ENCODE measurements at places on chromosomes 12 and 14. TPM values are rescaled to one million over a fixed set of nuclear protein-coding genes. Genes with fewer than 3 reads are reported as not detected.

- DNase-seq: no peak
Observed at GRCh38 chr12:123928274-123928865, 44.3 kb downstream of the CCDC92 start.

DNA sequence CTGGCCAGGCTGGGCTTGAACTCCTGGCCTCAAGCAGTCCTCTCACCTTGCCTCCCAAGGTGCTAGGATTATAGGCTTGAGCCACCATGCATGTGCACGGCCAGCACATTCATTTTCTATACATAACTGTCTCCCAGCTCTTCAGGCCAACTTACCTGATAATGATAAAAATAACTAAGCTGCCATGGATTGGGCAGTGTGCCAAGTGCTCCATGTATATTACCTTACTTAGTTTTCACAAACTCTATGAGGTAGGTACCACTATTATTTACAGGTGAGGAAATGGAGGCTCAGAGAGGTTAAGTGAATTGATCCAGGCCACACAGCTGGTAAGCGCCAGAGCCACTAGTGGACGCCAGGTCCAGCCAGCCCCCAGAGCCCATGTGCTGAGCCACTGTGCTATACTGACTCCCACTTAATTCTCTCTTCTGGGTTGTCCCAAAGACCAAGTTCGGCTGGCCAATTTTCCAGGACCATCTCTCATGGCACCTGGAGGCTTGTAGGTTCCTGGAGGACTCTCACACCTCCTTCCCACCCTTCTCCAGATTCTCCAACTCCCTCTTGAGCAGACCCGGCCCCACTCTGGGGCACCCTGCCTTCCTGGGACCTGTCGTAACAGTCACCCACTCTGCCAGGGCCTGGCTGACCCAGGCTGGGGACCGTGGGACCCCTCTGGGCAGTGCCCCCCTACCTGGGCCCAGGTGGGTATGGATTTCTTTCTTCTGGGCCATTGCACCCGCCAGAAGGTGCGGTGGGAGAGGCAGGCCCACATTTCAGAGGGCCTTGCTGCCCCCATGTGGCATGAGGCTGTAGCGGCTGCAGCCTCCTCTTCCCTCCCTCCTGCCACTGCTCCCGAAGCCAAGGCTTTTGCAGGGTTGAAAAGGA is 30.2 kb upstream of the CIPC start:
- peak; percentile 53 for DNase-seq

Gene EPYC
- polyA plus RNA-seq: not detected

DNA sequence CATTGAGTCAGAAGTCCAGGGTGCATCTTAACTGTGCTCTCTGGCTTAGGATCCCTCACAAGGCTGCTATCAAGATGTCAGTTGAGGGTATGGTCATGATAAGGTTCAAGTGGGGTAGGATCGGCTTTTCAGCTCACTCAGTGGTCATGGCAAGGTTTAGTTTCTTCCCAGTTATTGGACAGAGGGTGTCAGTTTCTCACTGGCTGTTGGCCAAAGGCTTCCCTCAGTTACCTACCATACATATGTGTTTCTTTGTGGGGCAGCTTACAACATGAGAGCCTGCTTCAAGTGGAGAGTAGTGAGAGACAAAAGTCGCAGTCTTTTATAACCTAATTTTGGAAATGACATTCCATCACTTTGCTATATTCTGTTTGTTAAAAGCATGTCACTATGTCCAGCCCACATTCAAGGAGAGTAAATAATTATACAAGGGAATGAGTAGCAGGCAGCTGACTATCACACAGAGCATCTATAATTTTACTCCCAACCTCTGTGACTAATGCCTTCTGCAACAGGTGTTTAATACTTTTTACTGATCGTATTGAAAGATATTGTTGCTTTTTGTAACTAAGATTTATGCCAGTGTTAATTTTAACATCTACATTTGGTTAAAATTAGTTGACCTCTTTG is 572.8 kb upstream of the FBXO33 start:
- DNase-seq: no peak

Gene ANKRD52
- polyA plus RNA-seq: 21.9 TPM

Gene GRIP1
- 8.2 TPM for polyA plus RNA-seq

Gene OR6C3
- polyA plus RNA-seq: not detected

DNA sequence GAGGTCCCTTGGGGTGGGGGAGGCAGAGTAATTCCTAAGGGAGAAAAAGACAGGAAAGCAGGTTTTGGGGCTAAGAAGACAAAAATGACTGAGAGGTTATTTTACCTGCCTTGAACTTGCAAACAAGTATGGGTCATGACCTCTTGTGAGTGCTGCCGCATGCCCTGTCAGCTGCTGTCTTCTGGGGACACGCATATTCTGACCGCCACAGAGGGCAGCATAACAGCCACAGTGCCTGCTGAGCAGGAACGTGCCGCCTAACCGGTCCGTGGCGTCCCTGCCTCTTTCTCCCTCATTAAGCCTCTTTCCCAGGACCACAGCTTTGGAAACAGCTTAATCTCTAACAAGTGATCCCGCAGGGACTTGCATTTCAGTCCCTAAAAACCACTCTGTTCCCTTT is 51.3 kb upstream of the KCNA1 start:
- no peak for DNase-seq

Gene HELB
- polyA plus RNA-seq: 6.6 TPM

- no peak for DNase-seq
Observed at GRCh38 chr12:12985817-12986408, 14.2 kb downstream of the HEBP1 start.

- DNase-seq: peak; percentile 81
Observed at GRCh38 chr12:57213058-57213715, 3.4 kb upstream of the NXPH4 start.

DNA sequence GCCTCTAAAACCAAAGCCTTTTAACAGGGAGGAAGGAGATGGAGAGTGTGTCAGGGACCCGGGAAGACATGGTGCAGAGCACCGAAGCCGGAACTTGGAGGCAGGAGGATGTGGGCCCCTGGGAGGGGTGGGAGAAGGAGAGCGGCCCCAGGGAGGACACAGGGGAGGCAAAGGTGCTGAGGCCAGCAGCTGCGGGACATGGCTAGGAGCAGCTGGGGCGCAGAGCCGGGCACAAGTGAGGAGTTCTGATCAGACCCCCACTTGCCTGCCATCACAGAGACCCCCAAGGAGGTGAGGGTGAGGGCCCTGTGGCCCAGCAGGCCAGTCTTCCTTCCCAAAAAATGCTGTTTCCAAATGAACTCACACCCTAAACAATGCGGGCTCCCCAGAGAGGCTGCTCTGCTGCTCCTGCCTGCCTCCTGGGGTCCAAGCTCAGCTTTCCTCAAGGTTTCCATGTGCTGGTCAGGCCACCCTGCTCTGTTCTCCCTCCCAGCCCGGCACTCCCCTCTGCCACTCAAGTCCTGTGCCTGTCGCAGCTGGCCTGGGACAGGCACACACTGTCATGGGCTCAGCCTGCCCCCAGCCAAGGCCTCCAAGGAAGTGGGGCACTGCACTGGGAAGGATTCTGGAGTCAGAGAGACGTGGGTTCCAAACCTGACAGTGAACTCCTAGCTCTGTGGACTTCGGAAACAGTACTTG is 24.0 kb downstream of the CHGA start:
- DNase-seq: no peak

- DNase-seq: no peak
Observed at GRCh38 chr14:79708426-79709388, 502.6 kb downstream of the DIO2 start.

- DNase-seq: no peak
Observed at GRCh38 chr12:105317942-105318621, 12.4 kb upstream of the C12orf75 start.

DNA sequence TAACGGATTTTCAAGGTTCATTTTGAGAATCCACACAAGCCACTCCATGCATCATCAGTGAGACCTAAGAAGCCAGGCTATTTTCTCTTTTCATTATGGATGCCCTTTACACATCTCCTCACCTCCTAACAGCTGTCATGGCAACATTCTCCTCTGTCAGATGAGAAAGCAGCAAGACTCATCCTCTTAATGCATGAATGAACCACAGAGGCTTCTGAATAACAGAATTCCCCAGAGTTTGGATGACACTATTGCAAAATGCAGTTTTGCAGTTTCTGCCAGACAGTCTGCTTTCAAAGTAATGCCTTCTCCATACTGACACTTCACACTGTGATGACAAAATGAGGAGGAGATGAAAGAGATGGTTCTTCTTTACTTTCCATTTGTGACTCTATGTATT is 286.7 kb upstream of the GRIP1 start:
- DNase-seq: no peak

GRCh38 chr12:116150452-116150851 is 127.0 kb downstream of the MED13L start:
- DNase-seq: no peak

- no peak for DNase-seq
Observed at GRCh38 chr12:1325666-1326065, 268.7 kb downstream of the FBXL14 start.

Gene CDKN1B
- polyA plus RNA-seq: 64.7 TPM

- no peak for DNase-seq
Observed at GRCh38 chr14:99677231-99678140, 6.6 kb upstream of the CYP46A1 start.

GRCh38 chr12:53344487-53344823 is 8.3 kb upstream of the SP7 start:
- no peak for DNase-seq

Gene NCAPD2
- 88.5 TPM for polyA plus RNA-seq

GRCh38 chr14:78764240-78764639 is 594.1 kb downstream of the NRXN3 start:
- no peak for DNase-seq

- DNase-seq: no peak
Observed at GRCh38 chr12:28497889-28498411, 307.7 kb downstream of the CCDC91 start.

Gene GDF3
- polyA plus RNA-seq: not detected

DNA sequence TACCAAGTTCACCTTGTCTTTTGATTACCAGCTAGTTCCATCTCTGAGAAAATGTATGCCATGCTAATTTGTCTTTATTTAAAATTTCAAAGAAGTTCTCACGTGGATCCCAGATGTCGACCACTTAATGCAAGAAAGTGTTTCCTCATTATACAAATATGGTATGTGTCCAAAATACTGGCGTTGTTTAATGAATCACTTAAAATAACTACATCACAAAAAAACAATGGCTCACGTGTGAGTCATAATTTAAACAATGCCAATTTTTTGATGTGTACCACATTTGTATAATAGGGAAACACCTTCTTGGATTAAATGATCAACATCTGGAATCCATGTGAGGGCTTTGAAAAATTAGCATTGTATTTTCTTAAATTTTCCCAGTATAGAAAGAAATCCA is 40.8 kb downstream of the DBX2 start:
- no peak for DNase-seq

Gene IL26
- not detected for polyA plus RNA-seq

Gene CD163L1
- 4.7 TPM for polyA plus RNA-seq

DNA sequence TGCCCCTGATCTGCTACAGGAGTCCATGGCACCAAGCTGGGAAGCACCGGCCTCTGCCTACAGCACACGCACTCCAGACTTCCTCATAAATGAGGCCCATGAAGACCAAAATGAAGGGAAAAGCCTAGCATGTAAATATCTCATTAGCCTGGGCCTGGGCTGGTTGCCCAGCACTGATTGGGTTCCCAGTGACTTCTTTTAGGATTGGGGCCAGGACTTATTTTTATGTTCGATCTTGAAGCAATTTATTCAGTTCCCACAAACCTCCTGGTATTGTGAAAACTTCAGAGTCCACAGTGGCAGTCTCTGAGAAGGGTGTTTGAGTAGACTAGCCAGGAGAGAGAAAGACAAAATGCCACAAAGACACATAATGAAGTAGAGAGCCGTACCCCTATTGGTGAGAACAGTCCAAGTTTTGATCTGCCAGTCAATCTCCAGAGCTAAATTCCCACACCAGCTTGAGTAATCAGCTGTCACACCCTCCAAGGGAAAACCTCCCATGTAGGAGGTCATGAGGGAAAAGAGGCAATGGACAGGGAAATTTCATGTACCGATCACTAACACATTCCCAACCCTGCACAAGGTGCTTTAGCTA is 78.2 kb downstream of the PHLDA1 start:
- no peak for DNase-seq

DNA sequence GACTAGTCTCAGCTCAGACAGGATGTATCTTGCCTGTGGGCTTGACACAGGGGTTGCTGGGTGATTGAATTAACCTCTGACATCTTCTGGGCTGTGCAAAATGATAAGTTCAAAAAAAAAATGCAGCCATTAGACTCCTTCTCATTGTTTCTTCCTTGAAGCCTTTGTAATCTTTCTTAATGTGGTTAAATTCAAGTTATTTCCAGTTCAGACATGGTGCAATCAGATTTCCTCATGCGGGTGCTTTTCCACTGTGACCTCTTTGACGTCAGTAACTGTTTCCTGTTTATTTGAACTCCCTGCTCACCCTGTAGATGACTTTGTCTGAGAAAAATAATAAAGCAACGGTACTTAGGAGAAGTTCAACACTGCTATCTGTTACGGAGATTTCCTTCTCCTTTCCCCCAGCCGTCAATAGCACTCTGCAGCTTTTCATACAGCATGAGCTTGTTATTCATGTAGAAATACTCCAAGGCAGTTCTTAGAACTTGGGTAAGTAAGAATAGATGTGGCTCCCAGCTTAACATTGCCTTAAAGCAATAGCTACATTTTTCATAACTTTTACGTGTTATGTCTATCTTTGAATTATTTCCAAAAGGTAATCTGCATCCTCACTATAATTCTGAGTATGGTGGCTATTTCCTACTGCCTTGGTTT is 155.5 kb downstream of the PRKCH start:
- peak; percentile 80 for DNase-seq
